Stomach (tissue), 19 donors: ENCODE measurements at places on chromosomes 5 and 9. TPM values are rescaled to one million over a fixed set of nuclear protein-coding genes. Genes with fewer than 3 reads are reported as not detected.

The GGTA1 gene
- total RNA-seq, result 7.0 TPM

The NOXA1 gene
- 28.8 TPM for total RNA-seq

The ZNF300 gene
- total RNA-seq, result 21.1 TPM

DNA sequence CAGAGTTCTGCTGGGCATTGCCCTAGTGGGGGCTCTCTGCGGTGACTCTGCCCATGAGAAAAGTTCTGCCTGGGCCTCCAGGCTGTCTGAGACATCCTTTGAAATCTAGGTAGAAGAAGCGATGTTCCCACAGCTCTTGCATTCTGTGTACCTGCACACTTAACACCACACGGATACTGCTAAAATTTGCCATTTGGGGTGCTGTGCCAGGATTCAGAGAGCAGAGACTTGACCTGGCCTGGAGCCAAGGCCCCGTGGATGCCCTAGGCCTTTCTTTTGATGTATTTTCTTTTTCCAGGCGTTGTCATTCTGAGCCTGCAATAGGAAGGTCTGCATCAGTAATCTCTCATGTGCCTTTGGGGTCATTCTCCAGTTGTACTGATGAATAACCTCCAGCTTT lies 89.3 kb upstream of the IL12B start:
- no peak overlapping the region for H3K4me3 ChIP-seq
- H3K27ac ChIP-seq, result no peak overlapping the region

DNA sequence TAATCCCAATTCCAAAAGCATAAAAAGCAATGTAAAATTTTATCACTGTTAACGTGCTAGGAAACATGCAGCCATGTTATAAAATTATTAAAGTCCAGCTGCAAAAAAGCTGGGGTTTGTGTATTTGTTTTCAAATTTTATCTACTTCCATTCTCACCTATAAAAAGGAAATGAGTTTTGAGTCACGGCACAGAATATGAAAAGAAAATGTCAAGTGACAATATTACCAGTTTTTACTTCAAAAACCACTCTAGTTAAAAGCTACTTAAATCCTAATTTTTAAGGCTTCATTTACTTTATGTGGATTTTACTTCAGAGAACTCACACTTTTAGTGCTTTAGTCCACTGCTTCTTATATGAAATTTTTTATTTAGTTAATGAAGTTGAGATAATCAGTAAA lies 72.7 kb upstream of the IFNE start:
- DNase-seq, result no peak
- H3K27ac ChIP-seq, result peak overlapping the region; percentile 54
- H3K27me3 ChIP-seq, result peaks cover 47% of the 10 kb centered on the region
- H3K4me3 ChIP-seq, result no peak overlapping the region
- H3K4me1 ChIP-seq, result peaks cover 8% of the 10 kb centered on the region
- no peaks in the 10 kb centered on the region for H3K36me3 ChIP-seq

- peaks cover 5% of the 10 kb centered on the region for H3K4me1 ChIP-seq
- H3K27ac ChIP-seq, result no peak overlapping the region
- H3K27me3 ChIP-seq, result no peaks in the 10 kb centered on the region
- DNase-seq, result no peak
- H3K36me3 ChIP-seq, result no peaks in the 10 kb centered on the region
Measured at GRCh38 chr5:74396913-74397622, 243.5 kb downstream of the ENC1 start.

DNA sequence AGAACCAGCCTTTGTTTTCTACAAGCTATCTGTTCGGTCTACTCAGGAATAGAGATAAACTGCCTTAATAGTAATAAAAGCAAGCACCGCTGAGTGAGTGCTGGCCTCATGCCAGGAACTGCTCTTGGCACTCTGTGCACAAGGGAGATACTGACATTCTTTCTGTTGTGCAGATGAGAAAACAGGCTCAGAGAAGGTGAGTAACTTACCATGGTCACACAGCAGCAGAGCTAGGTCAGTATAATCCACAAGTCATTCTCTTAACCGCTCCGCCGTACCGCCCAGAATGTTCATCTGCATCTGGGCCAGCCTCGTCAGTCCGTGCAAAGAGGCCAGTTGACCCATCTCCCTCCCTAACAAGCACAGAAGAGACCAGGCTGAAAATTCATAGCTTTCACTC lies 27.4 kb downstream of the QRFP start:
- H3K36me3 ChIP-seq, result peaks cover 75% of the 10 kb centered on the region
- H3K4me3 ChIP-seq, result no peak overlapping the region
- H3K27ac ChIP-seq, result peak overlapping the region; percentile 4
- H3K27me3 ChIP-seq, result no peaks in the 10 kb centered on the region

- no peaks in the 10 kb centered on the region for H3K27me3 ChIP-seq
- H3K27ac ChIP-seq, result no peak overlapping the region
- no peak for DNase-seq
Measured at GRCh38 chr5:100877274-100877673, 25.8 kb downstream of the ST8SIA4 start.

GRCh38 chr9:3847377-3847776 lies 321.6 kb upstream of the RFX3 start:
- peaks cover 26% of the 10 kb centered on the region for H3K36me3 ChIP-seq
- H3K4me1 ChIP-seq, result no peaks in the 10 kb centered on the region
- H3K27me3 ChIP-seq, result no peaks in the 10 kb centered on the region
- no peak overlapping the region for H3K4me3 ChIP-seq
- H3K27ac ChIP-seq, result no peak overlapping the region

- no peaks in the 10 kb centered on the region for H3K36me3 ChIP-seq
- DNase-seq, result no peak
- H3K27ac ChIP-seq, result no peak overlapping the region
- H3K4me1 ChIP-seq, result no peaks in the 10 kb centered on the region
Measured at GRCh38 chr5:89444088-89444487, 561.1 kb upstream of the MEF2C start.
